ENCODE measurements at places on chromosomes 6 and 20. TPM values are rescaled to one million over a fixed set of nuclear protein-coding genes. Genes with fewer than 3 reads are reported as not detected.

RRAGD gene
- 100 TPM for total RNA-seq

PCED1A gene
- 10.0 TPM for total RNA-seq

NNAT gene
- total RNA-seq, result not detected

PROKR2 gene
- total RNA-seq, result not detected

SYNDIG1 gene
- total RNA-seq, result 31.6 TPM

SGK2 gene
- total RNA-seq, result 0.18 TPM

TNNC2 gene
- total RNA-seq, result not detected

IL17A gene
- total RNA-seq, result not detected

EYA2 gene
- 1.2 TPM for total RNA-seq

CLPSL2 gene
- total RNA-seq, result not detected
